Activated CD4-positive, CD25-positive, alpha-beta regulatory T cell (primary cell): ENCODE measurements at places on chromosomes 4 and X.

DNA sequence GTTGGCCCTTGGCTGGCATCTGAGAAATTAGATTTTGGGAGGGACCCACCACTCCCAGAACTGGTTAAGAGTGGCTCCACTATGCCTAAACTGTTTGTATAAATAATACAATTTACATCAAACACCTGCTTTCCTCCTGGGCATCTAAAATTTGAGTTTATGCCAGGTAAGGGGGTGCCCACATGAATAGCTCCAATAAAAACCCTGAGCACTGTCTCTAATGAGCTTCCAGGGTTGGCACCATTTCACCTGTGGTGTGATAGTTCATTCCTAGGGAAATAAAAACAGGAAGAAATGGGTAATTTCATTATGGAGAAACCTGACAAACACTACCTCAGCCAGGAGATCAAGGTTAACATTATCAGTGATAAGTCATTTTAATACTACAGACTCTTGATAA is 119.7 kb downstream of the FRYL start:
- DNase-seq, result no peak

GRCh38 chr4:119139311-119139710 is 3.7 kb downstream of the MYOZ2 start:
- no peak for DNase-seq

- no peak for DNase-seq
Measured at GRCh38 chrX:45697591-45697990, 496.9 kb upstream of the DIPK2B start.

- no peak for DNase-seq
Measured at GRCh38 chrX:155985208-155985607, 12.3 kb upstream of the IL9R start.

DNA sequence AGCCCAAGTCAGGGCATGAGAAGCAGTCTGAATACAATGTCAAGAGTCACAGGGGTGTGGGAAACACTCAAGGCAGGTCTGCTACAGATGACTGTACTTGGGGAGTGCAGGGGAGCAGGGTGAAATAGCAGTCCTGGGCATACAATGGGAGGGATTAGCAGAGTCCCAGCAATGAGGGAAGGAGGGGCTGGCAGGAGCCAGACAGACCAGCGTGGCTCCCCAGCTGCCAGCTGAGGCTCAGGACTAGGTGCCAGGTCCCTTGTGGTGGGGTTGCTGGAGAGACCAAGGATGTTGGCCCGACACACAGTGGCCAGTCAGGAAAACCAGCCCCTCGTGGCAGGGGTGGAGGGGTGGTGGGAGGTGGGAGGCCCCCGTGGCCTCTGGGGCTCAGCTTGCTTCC is 86.6 kb downstream of the RTL5 start:
- DNase-seq, result no peak

- no peak for DNase-seq
Measured at GRCh38 chr4:52991472-52991871, 129.4 kb downstream of the RASL11B start.

GRCh38 chr4:112327965-112328733 is 31.0 kb downstream of the ALPK1 start:
- no peak for DNase-seq

GRCh38 chr4:45629717-45630116 is 494.1 kb downstream of the GABRG1 start:
- DNase-seq, result no peak

- DNase-seq, result no peak
Measured at GRCh38 chr4:165094873-165095272, 17.8 kb downstream of the TMEM192 start.

DNA sequence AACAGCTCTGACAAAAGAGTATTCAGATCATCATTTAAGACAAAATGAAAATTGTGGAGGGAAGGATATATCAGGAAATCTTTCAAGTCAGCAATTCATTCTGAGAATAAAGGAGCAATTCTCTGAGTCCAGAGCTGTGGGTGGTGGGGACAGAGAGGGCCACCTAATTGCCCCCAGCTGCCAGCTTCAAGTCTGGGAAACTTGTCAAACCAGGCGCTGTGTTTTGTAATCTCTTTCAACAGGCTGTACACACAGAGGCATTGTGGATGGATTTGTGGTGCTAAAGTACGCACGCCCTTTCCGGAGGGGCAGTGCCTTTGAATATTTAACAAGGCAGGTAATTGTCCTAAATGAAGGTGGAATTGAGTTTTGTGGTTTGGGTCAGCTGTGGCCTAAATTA is 591.1 kb upstream of the BOD1L1 start:
- DNase-seq, result no peak

DNA sequence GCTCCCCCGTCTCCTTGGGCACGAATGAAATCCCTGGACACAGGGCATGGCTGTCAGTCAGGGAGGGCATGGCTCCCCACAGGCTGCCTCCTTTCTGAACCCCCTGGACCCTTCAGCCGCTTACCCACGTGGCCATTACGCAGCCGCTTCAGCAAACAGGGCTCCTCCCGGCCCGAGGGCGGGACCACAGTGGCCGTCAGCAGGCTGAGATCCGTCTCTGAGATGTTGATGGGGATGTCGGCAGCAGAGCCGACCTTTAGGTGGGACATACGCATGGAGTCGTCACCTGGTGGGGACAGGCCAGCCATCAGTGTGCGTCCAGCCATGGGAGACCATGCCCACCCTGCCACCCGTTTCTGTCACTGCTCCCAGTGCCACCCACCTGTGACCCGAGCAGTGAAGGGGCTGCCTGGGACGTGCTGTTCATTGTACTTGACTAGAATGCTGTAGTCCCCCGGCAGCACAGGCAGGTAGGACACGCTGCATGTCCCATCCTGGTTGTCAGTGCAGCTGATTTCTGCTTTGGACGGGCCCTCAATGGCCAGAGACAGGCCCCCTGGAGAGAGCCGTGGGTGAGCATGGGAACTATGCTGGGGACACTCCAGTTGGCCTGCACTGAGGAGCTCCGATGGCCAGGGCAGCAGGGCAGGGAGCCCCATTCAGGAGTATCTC is 21.1 kb downstream of the FLNA start:
- no peak for DNase-seq

GRCh38 chrX:37802028-37802427 is 22.2 kb downstream of the CYBB start:
- no peak for DNase-seq

DNA sequence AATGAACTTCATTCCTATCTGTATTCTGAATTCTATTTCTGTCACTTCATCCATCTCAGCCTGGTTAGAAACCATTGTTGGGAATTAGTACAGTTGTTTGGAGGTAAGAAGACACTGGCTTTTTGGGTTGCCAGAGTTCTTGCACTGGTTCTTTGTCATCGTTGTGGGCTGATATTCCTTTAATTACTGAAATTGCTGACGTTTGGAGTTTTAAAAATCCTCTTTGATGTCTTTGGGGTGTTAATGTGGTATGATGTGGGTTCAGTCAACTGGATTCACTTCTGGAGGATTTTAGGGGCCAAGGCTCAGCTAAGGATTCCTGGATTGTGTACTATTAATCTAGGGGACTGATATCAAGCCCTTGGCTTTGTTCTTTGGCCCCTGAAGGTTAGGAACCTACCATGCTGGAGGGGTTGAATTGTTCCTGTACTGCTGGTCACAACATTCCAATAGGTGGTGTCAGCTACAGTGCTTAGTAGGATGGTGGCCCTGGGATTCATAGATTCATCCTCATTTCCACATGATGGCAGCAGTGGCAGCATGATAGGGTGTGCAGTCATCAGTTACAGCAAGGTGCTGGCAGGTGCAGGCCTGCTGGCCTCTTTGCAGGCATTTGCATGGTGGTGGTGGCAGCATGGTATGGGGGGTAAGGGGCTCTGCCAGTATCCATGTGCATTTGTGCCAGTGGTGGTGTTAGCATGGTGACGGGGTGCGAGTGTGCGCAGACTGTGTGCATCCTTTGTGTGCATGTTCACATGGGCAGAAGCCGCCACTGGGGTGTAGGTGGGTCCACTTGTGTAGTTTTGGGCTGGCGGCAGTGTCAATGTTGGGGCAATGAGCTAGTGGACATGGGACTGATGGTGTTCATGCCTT is 301.3 kb downstream of the TEX13C start:
- DNase-seq, result no peak

DNA sequence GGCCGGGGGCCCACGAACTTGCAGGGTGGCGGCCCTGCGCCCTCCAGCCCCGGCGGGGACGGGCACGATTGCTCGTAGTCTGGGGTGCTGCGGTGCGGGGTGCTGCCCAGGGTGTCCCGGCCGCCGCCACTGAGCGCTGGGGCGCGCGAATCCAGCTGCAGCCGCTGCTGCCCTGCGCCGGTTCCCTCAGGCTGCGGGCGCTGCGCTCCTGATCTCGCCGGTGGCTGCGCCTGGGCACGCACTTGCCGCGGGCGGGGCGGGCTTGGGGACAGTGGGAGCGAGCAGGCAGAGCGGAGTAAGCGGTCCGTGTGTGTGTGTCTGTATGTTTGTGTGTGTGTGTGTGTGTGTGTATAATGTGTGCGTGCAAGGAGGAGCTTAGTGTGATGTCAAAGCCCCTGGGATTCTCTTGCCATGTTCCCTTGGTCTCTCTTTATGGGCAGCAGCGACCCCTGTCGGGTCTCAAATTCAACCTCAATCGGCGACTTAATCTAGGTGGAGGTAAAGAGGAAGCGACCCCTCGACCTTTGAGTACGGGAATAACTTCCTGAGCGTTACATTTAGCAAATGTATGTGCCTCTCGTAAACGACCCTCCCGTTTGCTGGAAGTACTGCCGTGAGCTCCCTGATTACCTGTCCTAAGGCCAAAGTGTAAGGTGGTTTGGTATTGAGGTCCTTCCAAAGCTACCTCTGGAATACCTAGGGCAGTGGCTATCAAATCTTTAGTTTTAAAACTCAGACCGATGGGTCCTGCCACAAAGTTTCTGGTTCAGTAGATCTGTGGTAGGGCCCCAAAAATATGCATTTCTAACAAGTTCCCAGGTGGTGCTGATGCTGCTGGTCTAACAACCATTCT is at the start of gene RNF150:
TSS of gene RNF150 (minus strand) at position 324 of the 853 bp plus-strand sequence.
- DNase-seq, result no peak

DNA sequence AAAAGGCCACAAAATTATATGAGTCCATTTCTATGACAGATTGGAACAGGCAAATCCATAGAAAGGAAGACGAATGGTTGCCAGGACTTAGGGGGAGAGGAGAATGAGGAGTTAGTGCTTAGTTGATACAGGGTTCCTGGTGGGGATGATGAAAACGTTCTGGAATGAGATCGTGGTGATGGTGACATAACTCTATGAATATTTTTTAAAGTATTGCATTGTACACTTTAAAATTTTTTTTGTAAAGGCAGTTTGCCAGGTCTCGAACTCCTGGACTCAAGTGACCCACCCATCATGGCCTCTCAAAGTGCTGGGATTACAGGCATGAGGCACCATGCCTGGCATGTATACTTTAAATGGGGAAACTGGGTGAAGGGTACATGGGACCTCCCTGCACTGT is 9.9 kb upstream of the CCNQ start:
- no peak for DNase-seq

DNA sequence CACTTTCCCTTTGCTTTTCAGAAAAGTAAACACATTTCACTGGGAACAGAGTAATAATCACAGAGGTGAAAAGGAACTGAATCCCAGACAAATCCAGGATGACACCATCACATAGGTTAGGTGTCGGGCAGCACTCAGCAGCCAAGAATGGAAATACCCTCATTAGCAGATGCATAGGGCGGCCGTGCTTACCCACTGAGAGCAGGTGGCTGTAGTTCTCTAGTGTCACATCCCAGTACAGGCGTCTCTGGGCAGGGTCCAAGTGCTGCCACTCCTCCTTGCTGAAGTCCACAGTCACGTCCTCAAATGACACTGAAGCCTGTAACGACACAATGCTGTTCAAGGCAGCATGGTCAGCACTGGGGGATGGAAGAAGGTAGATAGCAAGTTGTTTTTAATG is 26.9 kb downstream of the ZNF41 start:
- no peak for DNase-seq

- DNase-seq, result no peak
Measured at GRCh38 chrX:132413459-132413858, 75.4 kb downstream of the MBNL3 start.

- no peak for DNase-seq
Measured at GRCh38 chr4:1294891-1295290, 5.2 kb downstream of the MAEA start.

DNA sequence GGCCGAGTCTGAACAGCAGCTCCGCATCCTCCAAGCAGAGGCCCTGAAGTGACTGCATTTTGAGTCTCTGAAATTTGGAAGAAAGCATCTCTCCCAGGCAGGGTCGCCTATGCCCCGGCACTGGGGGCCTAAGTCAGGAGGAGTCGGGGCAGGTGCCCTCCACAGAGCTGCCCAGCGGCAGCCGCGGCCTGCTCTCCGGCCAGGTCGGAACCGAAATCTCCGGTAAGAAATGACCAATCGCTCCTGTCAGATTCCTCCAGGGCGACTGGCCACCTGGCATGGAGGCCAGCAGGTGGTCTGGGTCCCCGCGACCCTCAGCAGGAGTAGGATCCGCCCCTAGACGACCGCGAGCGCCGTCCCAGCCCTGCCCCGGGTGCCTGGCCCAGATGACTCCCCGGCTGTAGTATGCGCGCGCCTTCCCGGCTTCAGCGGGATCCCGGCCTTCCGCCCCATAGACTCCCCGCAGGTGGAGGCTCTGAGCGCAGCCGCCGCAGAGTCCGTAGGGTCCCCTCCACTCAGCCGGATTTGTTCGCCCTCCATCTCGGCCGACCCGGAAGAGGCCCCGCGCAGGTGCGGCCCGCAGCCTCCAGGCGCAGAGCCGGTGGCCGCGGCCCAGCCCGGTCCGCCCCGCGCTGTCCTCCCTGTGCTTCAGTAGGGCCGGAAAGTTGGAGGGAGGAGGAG is 1.5 kb downstream of the NKX1-1 start:
- DNase-seq, result no peak

DNA sequence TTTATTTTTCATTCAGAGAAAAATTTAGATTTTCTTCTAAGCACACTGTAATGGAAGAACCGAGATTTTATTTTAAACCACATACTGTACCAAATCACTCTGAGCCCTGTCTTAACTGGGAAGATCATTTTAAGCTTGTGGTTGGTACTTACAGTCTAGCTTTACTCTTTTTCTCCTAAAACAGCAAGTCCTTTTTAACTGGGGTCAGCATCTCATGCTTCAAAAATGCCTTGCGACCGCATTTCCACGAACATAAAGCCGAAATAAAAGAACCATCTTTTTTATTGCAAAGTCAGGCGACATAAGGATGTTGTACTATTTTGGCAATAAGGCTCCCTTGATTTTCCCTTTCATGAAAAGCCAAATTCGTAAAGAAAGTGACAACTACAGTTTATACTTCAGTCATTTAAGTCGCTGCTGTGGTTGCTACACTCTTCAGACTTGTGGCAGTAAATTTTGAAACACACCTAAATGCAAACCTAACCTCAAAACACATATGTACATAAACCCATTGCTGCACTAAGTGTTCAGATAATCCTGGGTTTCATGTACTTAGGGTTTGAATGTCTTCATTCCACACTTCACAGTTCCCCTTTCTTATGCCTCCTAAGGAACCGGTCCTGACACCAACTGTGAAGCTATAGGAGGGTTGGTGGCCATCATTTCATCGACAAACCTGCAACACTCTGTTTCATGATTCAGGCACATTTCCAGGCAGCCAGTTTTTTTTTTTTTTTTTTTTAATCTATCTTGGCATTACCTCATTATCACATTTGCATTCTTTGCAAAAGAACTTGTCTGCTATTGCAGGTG is 3.0 kb downstream of the STOX2 start:
- DNase-seq, result no peak

- DNase-seq, result no peak
Measured at GRCh38 chrX:19875050-19875431, 12.4 kb downstream of the SH3KBP1 start.
